ENCODE measurements at places on chromosomes 13 and 19. TPM values are rescaled to one million over a fixed set of nuclear protein-coding genes. Genes with fewer than 3 reads are reported as not detected.
A peak's percentile ranks its signal among the peaks of the same experiment; 100 is the strongest.

GRCh38 chr13:99297331-99297730 lies 9.9 kb downstream of the GPR183 start:
- H3K36me3 ChIP-seq = no peaks in the 10 kb centered on the region
- no peak overlapping the region for H3K27ac ChIP-seq
- no peak overlapping the region for H3K4me3 ChIP-seq
- H3K27me3 ChIP-seq = no peaks in the 10 kb centered on the region
- peaks cover 5% of the 10 kb centered on the region for H3K4me1 ChIP-seq

CEACAM21 gene
- total RNA-seq = not detected

DNA sequence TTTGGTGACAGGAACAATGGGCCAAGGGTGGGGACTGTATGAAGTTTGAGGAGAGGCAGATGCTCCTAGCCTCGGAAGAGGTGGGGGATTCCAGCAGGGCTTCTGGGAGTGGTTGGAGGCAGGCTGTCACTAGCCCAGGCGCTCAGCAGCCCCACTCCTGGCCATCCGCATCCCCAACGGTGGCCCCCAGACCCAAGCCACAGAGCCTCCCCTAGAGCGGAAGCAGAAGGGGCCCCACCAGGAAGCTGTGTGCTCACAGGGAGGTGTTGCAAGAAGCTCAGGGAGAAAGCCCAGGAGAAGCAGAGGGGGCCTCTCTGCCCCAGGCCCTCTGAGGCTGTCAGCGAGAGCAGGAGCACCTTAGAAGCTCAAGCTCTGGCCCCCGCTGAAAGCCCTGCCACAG lies 8.3 kb downstream of the PRAM1 start:
- H3K36me3 ChIP-seq = no peaks in the 10 kb centered on the region
- no peaks in the 10 kb centered on the region for H3K4me1 ChIP-seq
- no peak for DNase-seq

DNA sequence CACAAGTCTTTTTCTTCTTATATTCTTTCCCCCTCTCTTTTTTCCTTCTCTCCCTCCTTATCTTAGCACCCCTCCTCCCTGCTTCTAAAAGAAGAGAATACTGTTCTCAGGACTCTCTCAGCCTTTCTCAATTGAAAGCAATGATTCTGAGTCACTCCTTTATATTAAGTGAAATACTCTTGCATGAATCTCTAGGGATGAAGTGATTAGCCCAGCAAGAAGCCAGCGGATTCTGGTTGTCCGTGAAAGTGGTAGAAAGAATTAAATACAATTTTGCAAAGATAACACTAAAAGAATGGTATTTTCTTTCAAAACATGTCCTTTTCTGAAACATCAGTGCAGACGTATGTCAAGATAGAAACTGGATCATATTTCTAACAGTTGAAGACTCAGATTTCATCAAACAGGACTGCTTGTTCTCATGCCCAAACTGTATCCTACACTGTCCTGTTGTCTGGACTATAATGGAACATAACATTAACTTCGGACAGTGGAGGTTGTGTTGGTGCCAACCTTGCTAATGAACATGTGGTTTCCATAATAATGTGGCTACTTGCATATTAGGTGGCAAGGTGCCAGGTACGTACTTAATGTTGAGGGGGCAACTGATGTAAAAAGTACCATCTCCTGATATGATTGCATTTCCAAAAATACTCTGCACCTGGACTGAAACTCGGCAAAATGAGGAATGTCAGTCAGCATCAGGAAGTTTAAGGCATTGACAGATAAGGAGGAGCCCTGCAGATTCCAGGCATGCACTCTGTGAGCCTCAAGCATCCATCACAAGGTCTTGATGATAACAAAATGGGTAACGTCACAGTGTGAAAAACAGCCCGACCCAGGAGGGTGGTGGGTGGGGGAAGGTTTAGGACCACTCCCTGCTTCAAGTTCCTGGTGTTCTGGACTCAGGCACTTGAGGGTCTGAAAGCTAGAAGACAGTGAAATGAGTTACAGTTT lies 357.2 kb downstream of the DLEU7 start:
- DNase-seq = peak; percentile 68
- H3K36me3 ChIP-seq = no peaks in the 10 kb centered on the region
- no peaks in the 10 kb centered on the region for H3K27me3 ChIP-seq
- H3K4me3 ChIP-seq = 0 out of 2 replicates have a peak overlapping the region, but pooled peaks have one; percentile 13
- H3K4me1 ChIP-seq = no peaks in the 10 kb centered on the region
- no peak overlapping the region for H3K27ac ChIP-seq

CNN1 gene
- total RNA-seq = 44.5 TPM

GRCh38 chr13:112703449-112704284 lies 13.8 kb downstream of the ATP11A start:
- H3K27ac ChIP-seq = no peak overlapping the region
- H3K4me3 ChIP-seq = no peak overlapping the region
- H3K4me1 ChIP-seq = no peaks in the 10 kb centered on the region
- H3K27me3 ChIP-seq = no peaks in the 10 kb centered on the region
- H3K36me3 ChIP-seq = no peaks in the 10 kb centered on the region

ACP7 gene
- not detected for total RNA-seq

GRCh38 chr19:52473655-52474350 lies 20.4 kb downstream of the ZNF578 start:
- DNase-seq = peak; percentile 1
- H3K4me3 ChIP-seq = no peak overlapping the region
- peaks cover 8% of the 10 kb centered on the region for H3K36me3 ChIP-seq
- no peaks in the 10 kb centered on the region for H3K4me1 ChIP-seq
- H3K27me3 ChIP-seq = no peaks in the 10 kb centered on the region
- no peak overlapping the region for H3K27ac ChIP-seq

ARMC6 gene
- 45.0 TPM for total RNA-seq

- peak; percentile 98 for DNase-seq
- peak overlapping the region; percentile 64 for H3K27ac ChIP-seq
- H3K27me3 ChIP-seq = no peaks in the 10 kb centered on the region
- peak overlapping the region; percentile 87 for H3K4me3 ChIP-seq
Observed at GRCh38 chr13:21297914-21298831, 121.7 kb downstream of the MRPL57 start.

DNMT1 gene
- 57.5 TPM for total RNA-seq

DNA sequence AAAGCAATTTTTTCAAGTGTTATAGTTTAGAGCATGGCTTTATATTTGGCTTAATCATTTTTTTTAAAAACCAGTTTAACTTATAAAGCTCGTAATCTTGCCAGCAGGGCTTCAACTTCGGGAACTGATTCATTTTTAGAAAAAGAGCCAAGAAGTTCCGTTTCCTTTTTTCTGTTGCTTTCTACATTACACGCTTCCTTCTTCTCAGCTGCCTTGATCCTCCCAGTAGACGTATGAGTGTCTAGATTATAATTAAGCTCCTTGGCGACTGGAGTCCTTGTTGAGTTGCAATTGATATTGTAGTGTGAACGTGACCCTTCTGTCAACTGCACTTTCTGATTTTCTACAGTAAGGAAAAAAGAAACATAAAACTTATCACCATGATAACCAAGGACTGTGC lies 497.2 kb downstream of the DIAPH3 start:
- H3K4me3 ChIP-seq = no peak overlapping the region
- no peaks in the 10 kb centered on the region for H3K27me3 ChIP-seq
- H3K36me3 ChIP-seq = no peaks in the 10 kb centered on the region

GRCh38 chr19:19269952-19270694 lies 3.0 kb downstream of the TM6SF2 start:
- H3K36me3 ChIP-seq = no peaks in the 10 kb centered on the region
- H3K4me3 ChIP-seq = no peak overlapping the region
- H3K4me1 ChIP-seq = no peaks in the 10 kb centered on the region
- no peaks in the 10 kb centered on the region for H3K27me3 ChIP-seq
- no peak overlapping the region for H3K27ac ChIP-seq
- no peak for DNase-seq

GRCh38 chr13:105201351-105201750 lies 1334.1 kb downstream of the EFNB2 start:
- no peak overlapping the region for H3K4me3 ChIP-seq
- no peak for DNase-seq
- no peak overlapping the region for H3K27ac ChIP-seq
- no peaks in the 10 kb centered on the region for H3K4me1 ChIP-seq
- no peaks in the 10 kb centered on the region for H3K27me3 ChIP-seq
- no peaks in the 10 kb centered on the region for H3K36me3 ChIP-seq

DNA sequence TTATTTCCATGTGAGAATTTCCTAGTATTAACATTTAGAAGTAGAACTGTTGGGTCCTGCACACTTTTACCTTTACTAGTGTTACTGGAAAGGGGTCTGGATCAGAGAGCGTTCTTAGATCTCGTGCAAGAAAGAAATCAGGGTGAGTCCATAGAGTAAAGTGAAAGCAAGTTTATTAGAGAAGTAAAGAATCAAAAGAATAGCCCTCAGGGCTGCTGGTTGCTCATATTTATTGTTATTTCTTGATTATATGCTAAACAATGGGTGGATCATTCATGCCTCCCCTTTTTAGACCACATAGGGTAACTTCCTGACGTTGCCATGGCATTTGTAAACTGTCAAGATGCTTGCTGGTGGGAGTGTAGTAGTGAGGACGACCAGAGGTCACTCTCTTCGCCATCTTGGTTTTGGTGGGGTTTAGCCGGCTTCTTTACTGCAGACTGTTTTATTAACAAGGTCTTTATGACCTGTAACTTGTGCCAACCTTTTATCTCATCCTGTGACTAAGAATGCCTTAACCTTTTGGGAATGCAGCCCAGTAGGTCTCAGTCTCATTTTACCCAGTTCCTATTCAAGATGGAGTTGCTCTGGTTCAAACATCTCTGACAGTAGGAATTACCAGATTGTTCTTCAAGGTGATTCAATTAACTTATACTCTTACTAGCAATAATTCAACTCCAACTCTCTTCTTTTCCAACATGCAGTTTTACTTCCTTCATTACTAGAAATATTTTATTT lies 27.4 kb downstream of the NDFIP2 start:
- no peaks in the 10 kb centered on the region for H3K36me3 ChIP-seq
- no peak overlapping the region for H3K27ac ChIP-seq
- DNase-seq = peak; percentile 11
- no peak overlapping the region for H3K4me3 ChIP-seq

DNA sequence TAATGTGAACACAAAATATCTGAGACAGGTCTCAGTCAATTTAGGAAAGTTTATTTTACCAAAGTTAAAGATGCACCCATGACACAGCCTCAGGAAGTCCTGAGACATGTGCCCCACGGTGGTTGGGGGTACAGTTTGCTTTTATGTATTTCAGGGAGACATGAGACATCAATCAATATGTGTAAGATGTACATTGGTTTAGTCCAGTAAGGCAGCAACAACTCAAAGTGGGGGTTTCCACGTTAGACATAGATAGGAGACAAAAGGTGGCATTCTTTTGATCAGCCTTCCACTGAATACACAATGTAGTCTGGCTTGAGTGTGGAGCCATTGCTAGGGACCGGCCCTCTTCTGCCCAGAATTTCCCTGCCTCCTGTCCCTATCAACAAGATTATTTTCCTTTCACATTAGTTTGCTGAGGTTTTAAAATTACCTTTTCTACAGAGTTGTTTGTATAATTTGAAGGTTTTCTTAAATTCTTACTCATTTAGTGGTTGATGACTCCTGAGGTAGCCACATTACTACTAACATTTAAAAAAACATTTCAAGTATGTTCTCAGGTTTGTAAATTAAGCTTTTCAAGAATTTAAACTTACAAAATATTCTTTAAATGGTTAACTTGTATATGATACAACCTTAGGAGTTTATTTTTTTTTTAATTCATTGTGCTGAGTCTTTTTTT lies 33.2 kb downstream of the RNASEH2B start:
- no peaks in the 10 kb centered on the region for H3K27me3 ChIP-seq
- H3K27ac ChIP-seq = no peak overlapping the region

Data from GM23248 (cell line).